Jurkat, Clone E6-1 (cell line): ENCODE measurements at places on chromosomes 4 and X.

GRCh38 chrX:15349046-15349445 lies 13.7 kb upstream of the PIGA start:
- peak; percentile 51 for DNase-seq

- no peak for DNase-seq
Observed at GRCh38 chrX:40632199-40632598, 9.0 kb downstream of the MPC1L start.

DNA sequence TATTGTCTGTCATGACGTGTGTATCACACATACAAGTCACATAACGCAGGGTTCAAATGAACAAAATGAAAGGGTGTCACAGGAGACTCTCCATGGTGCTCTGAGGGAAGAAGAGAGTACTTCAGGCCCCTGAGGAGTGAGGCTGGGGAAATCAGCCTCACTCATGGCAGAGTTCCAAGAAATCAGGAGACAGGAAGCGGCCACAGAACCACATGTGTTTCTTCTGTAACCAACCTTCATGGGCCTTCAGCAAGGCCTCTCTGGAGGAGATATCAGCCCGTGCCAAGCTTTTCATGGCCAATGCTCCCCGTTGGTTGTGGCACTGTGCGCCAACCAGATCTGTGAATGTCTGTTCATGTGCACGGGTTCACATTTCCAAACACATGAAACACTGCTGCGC lies 76.0 kb downstream of the NAT8L start:
- peak; percentile 72 for DNase-seq

DNA sequence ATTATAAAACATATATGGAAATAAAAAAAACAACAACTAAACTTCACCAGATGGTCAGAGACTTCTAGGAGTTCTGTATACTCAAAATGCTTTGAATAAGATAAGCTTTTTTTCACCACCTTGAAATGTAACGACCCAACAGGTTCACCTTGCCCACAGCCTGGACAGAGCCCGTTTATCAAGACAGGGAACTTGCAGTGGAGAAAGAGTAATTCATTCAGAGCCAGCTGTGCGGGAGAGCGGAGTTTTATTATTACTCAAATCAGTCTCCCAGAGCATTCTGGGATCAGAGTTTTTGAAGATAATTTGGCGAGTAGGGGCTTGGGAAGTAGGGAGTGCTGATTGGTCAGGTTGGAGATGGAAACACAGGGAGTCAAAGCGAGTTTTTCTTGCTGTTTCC lies 38.5 kb downstream of the AGA start:
- no peak for DNase-seq
